ENCODE measurements at places on chromosomes 13 and 19.

DNA sequence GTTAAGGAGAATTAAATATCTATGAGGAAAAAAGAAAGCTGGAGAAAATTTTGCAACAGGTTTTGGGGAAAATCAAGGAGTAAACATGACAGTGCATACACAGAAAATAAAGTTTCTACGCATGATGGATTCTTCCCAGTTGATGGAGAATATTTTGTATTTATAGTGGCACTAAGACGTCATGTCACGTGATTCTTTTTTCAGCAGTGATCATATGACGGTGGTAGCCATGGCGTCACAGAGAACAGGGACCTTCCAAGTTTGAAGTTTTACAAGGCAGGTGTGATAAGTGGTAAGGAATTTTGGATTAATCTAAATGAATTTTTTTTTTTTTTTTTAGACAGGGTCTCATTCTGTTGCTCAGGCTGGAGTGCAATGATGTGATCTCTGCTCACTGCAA is 8.5 kb downstream of the MBD3L1 start:
- DNase-seq = no peak

DNA sequence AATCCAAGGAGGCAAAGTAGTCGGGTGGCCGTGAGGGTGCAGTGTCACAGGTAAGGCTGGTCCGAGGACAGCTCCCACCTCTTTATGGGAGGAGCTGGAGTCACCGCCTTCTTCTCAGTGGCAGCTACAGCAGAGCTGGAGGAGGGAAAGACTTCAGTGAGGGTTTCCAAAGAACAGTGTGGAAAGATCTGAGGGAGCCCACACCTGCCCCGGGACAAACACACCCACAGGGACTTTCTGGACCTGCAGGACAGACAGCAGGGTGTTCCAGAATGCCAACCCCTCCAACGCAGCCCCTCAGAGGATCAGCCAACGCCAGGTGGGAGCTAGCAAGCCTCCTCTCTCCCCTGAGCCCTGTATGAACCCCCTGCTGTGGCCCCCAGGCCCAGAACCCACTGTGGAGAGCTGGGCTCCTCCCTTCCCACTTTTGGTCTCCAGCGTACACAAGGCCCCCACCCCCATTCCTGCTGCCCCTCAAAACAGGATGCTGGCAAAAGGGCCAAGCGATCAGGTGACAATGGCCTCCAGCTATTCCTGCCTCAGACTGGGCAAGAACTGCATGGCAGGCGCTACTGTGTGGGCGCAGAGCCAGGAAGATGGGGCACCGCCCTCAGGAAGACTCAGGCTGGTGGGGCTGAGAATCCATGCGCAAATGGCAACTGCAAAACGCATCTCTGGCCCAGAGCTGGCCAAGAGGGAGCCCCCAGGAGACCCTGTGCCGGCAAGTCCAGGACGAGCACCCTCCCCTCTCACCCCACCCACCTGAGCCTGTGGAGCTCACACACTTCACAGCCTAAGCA is 3.5 kb upstream of the CD320 start:
- DNase-seq = no peak

DNA sequence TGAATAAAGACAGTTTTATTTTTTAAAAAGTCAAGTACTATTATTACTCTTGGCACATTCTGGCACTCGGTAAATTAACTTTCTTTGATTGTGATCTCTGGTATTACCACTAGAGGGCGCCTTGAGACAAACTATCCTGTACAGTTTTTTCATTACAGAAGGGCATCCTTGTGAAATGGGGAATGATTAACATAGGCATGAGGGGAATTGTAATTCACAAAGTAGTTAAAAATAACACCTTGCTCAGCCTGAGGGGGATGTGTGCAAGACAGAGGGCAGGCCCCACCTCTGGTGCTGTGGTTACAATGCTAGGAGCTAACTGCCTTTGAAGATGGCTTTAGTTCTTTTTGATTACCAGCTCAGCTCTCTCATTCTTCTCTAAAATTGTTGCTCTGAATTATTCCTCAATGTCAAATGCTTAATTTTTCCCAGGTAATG is 24.2 kb upstream of the C1QTNF9B start:
- no peak for DNase-seq

GRCh38 chr19:13463296-13463695 is 43.0 kb downstream of the CACNA1A start:
- no peak for DNase-seq

DNA sequence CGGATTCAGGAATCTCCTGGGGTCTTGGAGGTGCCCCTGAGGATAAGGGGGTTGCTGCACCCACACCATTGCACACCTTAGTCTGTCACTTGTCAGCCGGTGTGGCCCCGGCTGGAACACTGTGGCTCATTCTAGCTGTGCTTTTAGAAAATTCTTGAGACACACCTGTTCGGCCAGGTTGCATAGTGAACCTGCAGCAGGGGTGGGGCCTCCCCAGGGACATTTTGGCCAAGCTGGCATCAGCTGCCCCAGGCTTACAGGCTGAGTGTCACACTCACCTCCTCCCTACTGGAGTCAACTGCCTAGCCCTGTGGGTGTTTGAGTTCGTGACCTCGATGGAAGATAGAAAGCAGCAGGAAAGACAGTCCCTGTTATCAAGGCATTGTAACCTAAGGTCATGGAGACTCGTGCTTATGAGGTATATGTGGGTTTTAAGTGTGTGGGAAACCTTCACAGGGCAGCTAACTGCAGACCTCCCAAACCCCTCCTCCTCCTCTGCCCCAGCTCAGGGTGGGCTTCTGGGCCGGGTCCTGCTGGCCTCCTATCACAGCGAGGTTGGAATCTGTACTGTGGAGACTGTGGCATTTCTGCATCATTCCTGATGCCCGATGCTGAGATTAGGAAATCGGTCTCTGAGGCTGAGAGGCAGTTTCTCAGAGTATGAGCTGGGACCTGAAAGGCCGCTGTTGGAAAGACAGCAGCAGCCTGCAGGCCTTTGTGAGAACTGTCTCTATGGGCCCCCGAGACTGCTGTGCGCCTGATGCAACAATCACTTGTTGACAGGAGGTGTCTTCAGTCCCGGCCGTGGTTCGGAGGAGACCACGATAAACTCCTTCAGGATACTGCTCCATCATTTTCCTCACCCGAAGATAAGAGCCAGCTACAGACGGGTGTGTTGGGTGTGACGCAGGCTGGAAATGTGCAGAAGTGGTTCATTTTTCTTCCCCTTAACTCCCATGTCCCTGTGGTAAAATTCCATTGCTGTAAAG is 72.2 kb downstream of the ATP11A start:
- no peak for DNase-seq

DNA sequence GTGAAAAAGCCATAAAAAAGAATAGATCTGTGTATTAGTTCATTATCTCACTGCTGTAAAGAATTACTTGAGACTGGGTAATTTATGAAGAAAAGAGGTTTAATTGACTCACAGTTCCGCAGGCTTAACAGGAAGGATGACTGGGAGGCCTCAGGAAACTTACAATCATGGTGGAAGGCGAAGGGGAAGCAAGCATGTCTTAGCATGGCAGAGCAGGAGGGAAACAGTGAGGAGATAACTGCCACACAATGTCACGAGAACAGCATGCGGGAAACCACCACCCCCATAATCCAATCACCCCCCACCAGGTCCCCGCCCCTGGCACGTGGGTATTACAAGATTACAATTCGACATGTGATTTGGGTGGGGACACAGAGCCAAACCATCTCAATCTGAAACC is 39.1 kb upstream of the EEF1AKMT1 start:
- no peak for DNase-seq

DNA sequence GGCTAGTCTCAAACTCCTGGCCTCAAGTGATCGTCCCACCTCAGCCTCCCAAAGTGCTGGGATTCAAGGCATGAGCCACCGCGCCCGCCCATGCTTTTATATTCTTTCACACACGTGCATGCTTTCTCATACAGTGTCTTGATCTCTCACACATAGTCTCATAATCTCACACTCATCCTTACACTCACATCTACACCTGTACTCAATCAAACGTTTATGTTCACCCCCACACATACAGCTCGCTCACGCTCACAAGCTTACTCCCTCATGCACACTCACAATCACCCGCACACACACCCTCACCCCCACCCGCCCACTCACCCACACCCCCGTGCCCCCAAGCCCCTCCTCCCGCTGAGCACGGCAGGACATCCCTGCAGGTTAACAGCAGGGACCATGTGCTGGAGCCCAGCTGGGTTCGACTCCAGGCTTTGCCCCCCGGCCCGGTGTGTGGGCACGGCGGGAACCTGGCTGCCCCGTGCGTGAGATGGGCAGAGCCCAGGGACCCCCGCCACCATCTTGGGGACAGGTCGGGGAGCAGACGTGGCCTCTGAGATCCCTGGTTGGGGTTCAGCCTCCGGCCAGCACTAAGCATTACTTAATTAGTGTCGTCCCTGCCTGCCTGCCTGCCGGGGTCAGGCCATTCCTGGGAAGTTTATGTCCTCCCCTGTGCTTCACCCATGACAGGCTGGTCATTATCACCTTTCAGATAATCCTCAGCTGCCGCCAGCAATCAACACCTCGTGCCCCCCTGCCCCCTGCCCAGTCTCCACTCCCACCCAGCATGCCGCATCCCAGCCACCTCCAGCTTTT is 11.4 kb downstream of the SBK2 start:
- no peak for DNase-seq

DNA sequence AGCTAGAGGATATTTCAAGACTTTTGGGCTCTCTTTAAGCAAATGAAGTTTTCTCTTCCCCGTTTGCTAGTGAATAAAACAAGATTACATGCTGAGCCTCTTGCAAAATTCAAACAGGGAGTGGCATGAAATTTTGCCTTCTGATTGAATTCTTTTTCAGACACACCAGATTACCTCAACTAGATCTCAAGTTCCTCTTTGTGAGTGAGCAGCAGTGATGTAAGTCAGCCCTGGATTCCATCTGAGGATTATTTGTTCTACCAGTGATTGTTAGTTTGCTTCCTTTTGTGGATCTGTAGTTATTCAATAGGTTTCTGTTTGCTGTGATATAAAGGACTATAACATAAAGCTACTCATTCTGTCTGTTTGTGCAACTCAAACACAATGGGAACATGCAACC is 407.7 kb downstream of the LMO7 start:
- DNase-seq = no peak
